ENCODE measurements at places on chromosomes 11 and 22.

- no peak for DNase-seq
Observed at GRCh38 chr22:26259510-26259909, 90.2 kb downstream of the SEZ6L start.

DNA sequence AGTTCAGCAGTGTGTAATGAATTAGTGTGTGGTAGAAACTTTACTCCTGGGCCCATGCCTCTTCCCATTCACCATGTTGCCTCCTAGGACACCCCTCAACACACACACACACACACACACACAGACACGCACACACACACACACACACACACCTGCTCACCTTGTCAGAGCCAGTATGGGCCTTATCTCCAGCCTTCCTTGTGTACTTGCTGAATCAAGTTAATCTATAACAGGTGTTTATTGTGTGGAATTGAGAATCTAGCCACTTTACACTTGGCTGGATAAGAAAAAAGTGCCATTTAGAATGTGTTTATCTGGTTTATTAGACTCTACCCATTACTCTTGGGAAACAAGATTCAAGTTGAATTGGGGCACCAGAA is 14.5 kb upstream of the ZDHHC13 start:
- DNase-seq = no peak

GRCh38 chr11:10050561-10050960 is 243.5 kb downstream of the SBF2 start:
- no peak for DNase-seq

DNA sequence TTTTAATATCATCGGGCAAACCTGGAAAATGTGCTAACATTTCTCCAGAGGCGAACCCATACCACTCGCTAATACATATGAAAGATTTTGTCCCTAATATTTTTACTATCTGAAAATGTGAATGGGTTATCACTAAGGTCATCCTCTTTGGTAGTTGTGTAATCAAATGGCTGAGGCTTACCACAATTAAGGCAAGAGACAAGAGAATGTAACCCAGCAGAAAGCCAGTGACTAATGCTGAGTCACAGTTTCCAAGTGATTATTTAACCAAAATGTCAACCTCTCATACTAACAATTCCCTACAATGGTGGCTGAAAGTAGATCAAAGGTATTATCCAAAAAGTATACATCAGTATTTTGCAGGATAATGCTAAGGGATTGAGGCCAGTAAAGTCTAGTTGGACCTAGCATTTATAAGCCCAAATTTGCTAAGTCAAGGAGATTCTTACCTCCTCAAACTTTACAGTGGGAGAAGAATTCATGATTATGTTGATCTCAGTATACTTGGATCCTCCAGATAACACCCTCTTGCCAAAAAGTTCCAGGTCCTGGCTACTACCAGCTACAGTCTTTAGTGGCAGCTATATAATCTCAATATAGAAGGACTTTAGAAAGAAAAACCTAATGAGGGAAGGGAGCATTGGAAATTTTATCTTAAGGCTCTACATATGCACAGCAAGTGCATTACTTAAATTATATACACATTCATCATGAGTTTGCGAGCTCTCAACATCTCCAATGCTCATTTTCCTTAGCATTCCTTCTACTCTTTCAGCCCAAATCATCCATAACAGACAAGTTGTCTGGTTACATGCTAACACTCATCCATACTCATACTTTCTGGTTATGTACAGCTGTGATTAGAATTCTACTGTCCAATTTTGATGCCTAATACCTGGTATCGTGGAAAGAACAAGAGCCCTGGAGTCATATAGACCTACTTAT is 25.4 kb downstream of the SIK3 start:
- DNase-seq = no peak

DNA sequence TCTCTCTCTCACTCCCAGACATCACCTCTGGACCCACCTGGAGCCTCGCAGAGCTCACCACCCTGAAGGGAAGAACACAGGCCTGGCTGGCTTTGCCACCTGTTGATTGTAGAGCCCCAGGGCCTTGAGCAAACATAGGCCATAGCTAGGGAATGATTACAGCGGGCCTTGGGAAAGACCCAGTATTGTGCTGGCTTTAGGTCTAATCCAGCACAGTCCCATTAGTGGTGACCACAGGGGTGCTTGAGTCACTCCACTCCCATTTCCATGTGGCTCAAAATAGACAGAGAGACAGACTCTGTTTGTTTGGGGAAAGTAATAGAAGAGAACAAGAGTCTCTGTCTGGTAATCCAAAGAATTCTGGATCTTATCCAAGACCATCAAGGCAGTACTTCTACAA is 42.7 kb upstream of the FAM181B start:
- DNase-seq = no peak

DNA sequence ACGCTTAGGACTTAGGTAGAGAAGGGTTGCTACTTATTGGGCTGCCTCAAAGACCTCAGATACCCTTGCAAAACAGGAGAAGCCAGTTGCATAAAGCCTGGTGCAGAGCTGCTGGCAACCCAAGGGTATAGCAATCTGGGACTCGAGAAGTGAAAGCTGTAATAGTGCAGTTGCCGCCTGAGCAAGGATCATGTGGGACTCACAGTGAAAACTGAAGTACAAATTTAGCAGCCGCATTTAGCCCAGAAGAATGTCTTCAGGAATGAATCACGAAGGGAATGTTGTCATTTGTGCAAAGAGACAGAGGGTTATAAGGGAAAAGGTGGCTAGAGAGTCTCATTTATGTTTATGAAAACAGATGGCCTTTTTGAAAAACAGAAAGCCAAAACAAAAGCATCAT is 267.2 kb downstream of the TENM4 start:
- no peak for DNase-seq

GRCh38 chr11:4381901-4382300 is 11.6 kb downstream of the TRIM21 start:
- no peak for DNase-seq

DNA sequence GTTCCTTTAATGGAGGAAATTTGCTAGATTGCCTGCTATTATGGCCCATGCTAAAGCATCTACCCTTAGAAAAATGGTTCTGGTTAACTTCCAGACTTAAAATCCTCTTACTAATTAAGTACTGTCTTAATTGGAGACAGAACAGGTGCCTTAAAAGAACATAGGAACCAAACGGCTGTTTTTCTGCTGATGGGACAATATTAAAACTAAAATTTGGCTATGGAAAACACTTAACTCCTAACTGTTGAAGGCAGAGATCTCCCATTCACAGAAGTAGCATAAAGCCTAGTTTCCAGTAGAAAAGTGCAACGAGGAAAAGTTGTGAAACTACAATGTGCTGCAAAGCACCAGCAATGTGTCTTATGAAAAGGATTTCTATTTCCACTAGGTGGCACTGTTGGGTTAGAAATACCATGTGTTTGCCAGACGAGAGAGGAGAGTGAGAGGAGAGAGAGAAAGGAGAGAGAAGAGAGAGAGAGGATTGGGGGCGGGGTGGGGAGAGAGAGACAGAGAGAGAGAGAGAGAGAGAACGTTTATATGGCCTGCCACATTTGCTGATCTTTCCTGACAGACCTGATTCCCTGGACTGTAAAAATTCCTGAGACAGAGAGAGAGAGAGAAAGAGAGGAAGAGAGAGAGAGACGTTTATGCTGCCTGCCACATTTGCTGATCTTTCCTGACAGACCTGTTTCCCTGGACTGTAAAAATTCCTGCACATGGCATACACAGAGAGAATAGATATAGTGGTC is 51.5 kb downstream of the FAM181B start:
- DNase-seq = no peak

GRCh38 chr11:82792319-82792718 is 58.7 kb upstream of the FAM181B start:
- no peak for DNase-seq

GRCh38 chr11:96033095-96033494 is 109.2 kb upstream of the MTMR2 start:
- DNase-seq = no peak

GRCh38 chr11:31601635-31602282 is 92.2 kb downstream of the ELP4 start:
- no peak for DNase-seq

GRCh38 chr11:9396310-9396709 is 11.9 kb downstream of the IPO7 start:
- DNase-seq = no peak

DNA sequence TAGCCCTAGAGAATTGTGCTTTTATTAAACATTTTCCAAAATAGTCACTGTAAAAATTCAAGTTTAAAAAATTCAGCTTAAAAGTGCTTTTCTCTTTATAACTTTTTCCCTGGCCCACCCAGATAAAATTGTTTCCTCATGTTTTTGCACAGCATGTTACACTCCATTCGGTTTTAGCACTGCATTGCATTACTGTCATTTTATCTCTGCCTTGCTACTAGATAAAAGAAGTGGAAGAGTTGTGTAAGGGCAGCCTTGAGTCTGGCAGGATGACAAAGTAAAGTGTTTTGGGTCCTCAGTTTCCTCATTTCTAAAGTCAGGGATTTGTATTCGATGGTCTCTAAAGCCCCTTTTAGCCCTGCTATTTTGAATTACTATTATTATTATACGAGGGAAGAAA is 99.8 kb downstream of the ATM start:
- no peak for DNase-seq

DNA sequence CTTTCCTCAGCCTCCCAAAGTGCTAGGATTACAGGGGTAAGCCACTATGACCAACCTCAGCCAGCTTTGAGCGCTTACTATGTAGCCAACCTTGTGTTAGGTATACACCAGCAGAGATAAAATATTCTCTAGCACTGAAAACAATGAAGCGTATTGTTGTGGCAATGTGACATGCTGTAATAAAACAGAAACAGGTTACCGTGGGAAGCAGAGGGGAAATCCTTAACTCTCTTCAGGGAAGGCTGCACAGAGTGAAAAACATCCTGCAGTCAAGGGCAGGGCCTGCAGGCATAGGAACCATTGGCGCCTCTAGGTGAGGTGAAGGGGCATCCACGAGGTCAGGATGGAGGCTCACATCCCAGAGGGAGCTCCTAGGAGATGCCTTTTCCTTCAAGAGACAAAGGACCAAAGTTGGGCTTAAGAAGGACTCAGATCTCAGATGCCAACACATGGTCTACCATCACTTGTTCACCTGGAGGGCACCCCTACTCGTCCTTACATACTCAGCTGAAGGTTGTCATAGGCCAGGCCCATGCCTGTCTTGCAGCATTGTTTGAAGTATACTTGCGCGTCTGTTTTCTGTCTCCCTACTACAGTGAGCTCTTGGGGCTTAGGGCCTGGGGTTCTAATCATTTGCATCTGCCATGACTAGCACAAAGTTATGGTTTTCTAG is 8.0 kb downstream of the POLD4 start:
- DNase-seq = no peak

All from stimulated activated CD4-positive, alpha-beta T cell treated with anti-CD3 and anti-CD28 coated beads, TNF-alpha, amount 100 ng/mL, for 4 hours (primary cell).